ENCODE measurements at places on chromosomes 1 and 21. TPM values are rescaled to one million over a fixed set of nuclear protein-coding genes. Genes with fewer than 3 reads are reported as not detected.
A peak's percentile ranks its signal among the peaks of the same experiment; 100 is the strongest.

The CHODL gene
- polyA plus RNA-seq: 5.9 TPM

The KRTAP11-1 gene
- not detected for polyA plus RNA-seq

The INAVA gene
- polyA plus RNA-seq: 19.2 TPM

The FMO2 gene
- polyA plus RNA-seq: 24.9 TPM

The EXOC8 gene
- 10.9 TPM for polyA plus RNA-seq

The PDC gene
- 0.36 TPM for polyA plus RNA-seq

The NRAS gene
- 75.8 TPM for polyA plus RNA-seq

The DISC1 gene
- polyA plus RNA-seq: 7.8 TPM

The NTNG1 gene
- 28.0 TPM for polyA plus RNA-seq

The SHC1 gene
- 121 TPM for polyA plus RNA-seq

GRCh38 chr1:112686835-112687234, 12.4 kb downstream of the MOV10 start:
- DNase-seq: no peak

- no peak for DNase-seq
Measured at GRCh38 chr1:212234431-212235395, 50.5 kb upstream of the PPP2R5A start.

DNA sequence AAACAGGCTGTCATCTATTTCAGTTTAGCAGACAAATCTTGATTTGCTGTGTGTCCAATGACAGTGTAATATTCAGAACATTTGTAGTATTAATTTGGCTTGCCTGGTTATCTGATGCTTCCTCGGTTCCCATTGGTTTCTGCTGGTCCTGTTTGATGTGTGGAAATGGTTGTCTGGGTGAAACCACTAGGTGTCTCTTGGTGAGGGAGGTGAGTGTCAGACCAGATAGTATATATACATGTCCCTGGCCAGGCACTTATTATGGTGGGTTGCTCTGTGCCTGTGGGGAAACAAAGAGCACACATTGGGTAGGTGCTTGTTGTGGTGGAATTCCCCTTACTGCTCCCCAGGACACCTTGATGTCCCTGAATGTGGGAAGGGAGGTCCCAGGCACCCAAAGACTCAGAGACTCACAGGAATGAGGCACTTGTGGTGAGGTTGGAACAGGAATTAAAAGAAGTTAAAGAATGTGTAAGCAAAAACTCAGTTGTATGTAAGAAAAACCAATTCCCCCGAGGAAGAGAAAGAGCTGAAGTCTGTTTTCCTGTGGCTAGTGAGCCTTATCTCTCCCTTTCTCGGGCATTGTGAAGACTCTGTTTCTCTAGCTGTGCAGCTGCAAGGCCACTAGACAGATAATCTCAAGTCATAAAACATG, 1519.1 kb downstream of the BRINP3 start:
- DNase-seq: no peak

GRCh38 chr1:53655931-53656746, 82.8 kb downstream of the GLIS1 start:
- DNase-seq: no peak

GRCh38 chr1:15090373-15090772, 63.2 kb upstream of the TMEM51 start:
- peak; percentile 69 for DNase-seq

DNA sequence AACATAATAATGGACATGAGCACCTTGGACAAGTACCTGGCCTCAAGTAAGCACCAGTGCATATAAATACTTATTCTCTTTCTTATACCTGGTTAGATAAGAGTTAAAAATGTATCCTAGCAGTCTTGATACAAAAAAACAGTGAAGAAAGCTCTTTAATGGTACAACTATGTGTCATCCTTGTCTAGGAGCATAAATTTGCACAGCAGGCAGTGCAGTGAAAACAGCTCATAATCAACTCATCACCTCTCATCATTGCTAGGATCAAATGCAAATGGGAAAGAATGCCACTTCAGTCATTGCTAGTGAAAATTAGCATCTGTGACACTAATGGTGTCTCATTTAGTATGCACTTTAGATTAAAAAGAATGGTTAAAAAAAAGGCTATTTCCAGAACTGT, 7.6 kb downstream of the SAMSN1 start:
- DNase-seq: no peak

- no peak for DNase-seq
Measured at GRCh38 chr1:187878883-187879282, 1050.1 kb downstream of the PLA2G4A start.

GRCh38 chr1:226309398-226310244, 657 bp upstream of the LIN9 start:
- DNase-seq: peak; percentile 36

DNA sequence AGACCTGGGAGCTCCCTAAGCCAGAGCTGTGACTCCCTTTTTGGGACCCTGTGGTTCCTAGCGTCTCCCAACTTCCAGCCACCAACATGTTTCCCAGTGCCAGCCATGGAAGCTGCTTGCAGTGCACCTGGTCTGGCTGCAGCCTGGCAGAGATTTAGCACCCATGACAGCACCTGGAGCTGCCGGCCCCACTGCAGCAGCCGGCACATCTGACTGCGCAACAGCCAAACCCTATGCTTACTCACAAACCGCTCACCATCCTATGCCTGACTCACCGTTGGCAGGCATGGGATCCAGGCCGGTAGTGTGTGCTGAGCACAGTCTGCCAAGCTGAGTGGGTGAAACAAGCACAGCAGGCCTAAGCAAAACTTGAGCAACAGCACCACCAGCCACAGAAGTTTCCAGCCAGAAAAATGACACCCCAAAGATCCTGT, 435.9 kb upstream of the PRMT6 start:
- no peak for DNase-seq

DNA sequence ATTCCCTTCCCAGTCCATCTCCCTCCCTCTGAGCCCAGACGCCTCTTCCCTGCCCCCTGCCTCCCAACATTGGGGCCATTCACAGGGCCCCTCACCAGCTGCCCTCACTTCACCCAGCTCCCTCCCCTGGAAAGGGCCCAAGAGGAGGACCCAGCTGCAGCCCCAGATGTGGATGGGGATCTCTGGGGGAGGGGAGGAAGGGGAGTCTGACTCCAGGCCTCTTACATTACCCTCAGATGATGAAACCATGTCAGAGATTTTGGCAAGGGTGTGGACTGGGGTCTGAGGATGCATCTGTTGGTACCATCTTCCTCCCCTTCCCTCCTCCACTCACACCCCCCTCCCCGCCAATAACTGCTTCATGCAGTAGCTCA, 1.1 kb upstream of the KIF21B start:
- no peak for DNase-seq

- no peak for DNase-seq
Measured at GRCh38 chr21:32140604-32141317, 138.1 kb downstream of the MIS18A start.

- DNase-seq: no peak
Measured at GRCh38 chr1:97084546-97084945, 363.0 kb downstream of the PTBP2 start.

GRCh38 chr21:33908760-33909159, 6.8 kb downstream of the ATP5PO start:
- no peak for DNase-seq

- no peak for DNase-seq
Measured at GRCh38 chr1:92663775-92664174, 121.1 kb downstream of the EVI5 start.

- no peak for DNase-seq
Measured at GRCh38 chr1:178275049-178275448, 181.1 kb downstream of the RASAL2 start.

DNA sequence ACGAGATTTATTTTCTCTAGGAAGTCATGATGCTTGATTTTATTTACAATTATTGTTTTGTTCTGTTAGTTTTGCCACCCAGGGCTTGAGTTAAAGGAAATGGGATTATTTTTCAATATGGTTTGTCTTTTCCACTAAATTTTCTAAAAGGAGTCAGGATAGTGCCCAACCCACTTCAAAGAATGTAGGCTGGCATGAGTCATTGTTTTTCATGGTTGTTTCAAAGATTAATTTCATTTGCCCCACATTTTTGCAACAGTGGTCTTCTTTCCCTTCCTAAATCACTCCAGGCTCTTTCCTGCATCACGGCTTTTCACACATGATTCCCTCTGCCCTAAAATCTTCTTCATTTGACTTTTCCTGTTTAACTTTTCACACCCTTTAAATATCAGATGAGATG, 2.5 kb downstream of the SLAMF6 start:
- DNase-seq: no peak

DNA sequence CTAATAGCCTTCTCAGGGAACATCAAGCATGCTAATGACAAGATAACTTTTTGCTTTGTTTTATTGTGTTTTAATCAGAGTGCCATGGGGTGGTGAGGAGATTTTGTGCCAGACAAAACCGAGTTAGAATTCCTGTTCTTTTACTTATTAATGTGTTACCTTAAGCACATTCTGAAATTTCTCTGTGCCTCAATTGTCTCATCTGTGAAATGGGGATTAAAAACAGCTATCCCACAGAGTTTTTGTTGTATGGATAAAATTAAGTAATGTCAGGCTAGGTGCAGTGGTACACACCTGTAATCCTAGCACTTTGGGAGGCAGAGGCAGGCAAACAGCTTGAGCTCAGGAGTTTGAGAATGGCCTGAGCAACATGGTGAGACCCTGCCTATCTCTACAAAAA, 138.0 kb downstream of the PROX1 start:
- no peak for DNase-seq

GRCh38 chr1:245039196-245039595, 115.6 kb upstream of the KIF26B start:
- no peak for DNase-seq

- DNase-seq: no peak
Measured at GRCh38 chr21:33047231-33047630, 21.5 kb downstream of the OLIG2 start.

Data from right lung (tissue), 10 donors.